ENCODE measurements at places on chromosomes 13 and 19.

GRCh38 chr13:46010148-46010547, 42.4 kb downstream of the ZC3H13 start:
- peak; percentile 4 for DNase-seq

GRCh38 chr13:36766295-36766694, 52.7 kb upstream of the RFXAP start:
- no peak for DNase-seq

DNA sequence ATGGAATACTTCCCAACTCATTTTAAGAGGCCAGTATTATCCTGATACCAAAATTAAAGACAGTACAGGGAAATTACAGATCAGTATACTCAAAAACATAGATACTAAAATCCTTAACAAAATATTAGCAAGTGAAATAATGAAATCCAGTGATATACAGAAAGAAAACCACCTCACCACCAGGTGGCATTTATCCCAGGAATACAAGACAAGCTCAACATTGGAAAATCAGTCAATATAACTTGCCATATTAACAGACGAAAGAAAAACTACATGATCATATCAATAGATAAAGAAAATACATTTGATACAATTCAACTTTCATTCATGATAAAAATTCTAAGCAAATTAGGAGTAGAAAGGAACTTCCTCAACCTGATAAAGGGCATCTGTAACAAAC, 6.7 kb upstream of the GNA15 start:
- peak; percentile 43 for DNase-seq

DNA sequence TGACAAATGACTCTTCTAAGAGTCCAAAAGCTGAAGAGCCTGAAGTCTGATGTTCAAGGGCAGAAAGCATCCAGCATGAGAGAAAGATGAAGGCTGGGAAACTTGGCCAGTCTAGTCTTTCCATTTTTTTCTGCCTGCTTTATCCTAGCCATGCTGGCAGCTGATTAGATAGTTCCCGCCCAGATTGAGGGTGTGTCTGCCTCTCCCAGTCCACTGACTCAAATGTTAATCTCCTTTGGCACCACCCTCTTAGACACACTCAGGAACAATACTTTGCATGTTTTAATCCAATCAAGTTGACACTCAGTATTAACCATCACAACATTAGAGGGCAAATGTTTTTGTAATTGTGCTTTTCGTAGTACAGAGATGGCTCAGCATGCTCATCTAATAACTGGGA, 267.5 kb upstream of the KLHL1 start:
- no peak for DNase-seq

Measured in suppressor macrophage treated with lipopolysaccharide for 4 hours (primary cell).